AG09309 (cell line): ENCODE measurements at places on chromosomes 4 and X.

GRCh38 chr4:86160426-86160825 lies 199.4 kb downstream of the MAPK10 start:
- no peak for DNase-seq

- DNase-seq: no peak
These were observed 2.4 kb upstream of the RAB40AL start for GRCh38 chrX:102934624-102935023.

- DNase-seq: no peak
These were observed 493.0 kb upstream of the PITX2 start for GRCh38 chr4:111115881-111116280.

- no peak for DNase-seq
These were observed 38.5 kb downstream of the ELF4 start for GRCh38 chrX:130071611-130072344.

DNA sequence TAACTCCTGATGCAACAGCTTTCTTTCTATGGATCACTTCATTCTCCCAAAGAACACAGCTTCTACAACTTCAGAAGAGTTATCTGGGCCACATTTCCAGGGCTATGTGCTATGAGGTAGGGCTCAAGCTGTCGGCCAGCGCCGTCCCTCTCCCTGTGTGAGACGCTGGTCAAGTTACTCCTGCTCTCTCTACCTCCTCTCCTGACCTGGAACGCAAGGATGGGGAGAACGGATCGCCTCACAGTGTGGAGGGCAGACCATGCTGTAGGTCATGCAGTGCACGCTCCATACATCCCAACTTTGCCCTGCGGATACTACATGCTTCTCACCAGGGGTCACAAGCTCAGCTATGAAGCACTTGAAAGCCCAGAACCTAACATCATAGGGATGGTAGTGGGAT lies 42.4 kb downstream of the JAKMIP1 start:
- no peak for DNase-seq

- no peak for DNase-seq
These were observed 331.1 kb downstream of the GPAT3 start for GRCh38 chr4:83866834-83867621.

DNA sequence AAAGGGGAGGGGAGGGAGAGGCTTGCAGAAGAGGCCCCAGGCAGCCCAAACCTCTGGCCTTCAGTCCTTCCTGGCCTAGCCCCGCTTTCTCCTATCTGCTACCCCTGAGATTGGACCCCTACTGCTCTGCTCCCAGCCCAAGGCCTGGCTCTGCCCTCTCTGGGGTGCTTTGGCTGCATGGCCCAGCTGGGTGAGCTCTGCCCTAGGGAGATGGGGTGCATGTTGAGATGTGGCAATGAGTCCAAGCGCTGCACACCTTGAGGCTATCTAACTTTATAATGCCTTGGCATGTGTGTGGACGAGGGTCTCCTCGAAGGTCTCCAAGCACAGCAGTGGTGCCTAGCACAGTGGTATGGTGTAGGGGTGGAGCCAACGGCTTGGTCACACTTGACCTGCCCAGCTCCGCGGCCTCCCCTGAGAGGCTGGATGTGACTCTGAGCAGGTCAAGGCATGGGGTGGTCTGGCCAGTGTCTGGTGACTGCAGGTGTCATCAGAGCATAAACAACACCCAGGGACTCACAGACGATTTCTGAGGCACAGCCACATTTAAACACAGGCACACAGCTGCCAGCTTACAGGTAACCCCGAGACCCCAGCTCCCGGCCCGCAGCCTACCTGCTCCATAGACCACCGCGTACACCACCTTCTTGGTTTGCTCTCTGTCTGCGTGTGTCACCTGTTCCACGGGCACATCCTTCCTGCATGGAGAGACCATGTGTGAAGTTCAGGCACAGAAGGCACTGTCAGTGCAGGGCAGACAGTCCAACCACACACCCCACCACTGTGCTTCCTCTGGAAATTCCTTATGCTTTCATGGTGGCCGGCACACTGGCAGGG lies 36.3 kb downstream of the NAT8L start:
- DNase-seq: no peak

GRCh38 chr4:71609167-71609566 lies 174.7 kb downstream of the GC start:
- no peak for DNase-seq

DNA sequence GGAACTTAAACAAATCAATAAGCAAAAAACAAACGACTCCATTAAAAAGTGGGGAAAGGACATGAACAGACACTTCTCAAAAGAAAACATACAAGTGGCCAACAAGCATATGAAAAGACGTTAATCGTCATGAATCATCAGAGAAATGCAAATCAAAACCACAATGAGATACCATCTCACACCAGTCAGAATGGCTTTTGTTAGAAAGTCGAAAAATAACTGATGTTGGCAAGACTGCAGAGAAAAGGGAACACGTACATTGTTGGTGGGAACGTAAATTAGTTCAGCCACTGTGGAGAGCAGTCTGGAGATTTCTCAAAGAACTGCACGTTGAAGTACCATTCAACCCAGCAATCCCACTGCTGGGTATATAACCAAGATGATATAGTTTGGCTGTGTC lies 23.7 kb downstream of the NEUROG2 start:
- no peak for DNase-seq

DNA sequence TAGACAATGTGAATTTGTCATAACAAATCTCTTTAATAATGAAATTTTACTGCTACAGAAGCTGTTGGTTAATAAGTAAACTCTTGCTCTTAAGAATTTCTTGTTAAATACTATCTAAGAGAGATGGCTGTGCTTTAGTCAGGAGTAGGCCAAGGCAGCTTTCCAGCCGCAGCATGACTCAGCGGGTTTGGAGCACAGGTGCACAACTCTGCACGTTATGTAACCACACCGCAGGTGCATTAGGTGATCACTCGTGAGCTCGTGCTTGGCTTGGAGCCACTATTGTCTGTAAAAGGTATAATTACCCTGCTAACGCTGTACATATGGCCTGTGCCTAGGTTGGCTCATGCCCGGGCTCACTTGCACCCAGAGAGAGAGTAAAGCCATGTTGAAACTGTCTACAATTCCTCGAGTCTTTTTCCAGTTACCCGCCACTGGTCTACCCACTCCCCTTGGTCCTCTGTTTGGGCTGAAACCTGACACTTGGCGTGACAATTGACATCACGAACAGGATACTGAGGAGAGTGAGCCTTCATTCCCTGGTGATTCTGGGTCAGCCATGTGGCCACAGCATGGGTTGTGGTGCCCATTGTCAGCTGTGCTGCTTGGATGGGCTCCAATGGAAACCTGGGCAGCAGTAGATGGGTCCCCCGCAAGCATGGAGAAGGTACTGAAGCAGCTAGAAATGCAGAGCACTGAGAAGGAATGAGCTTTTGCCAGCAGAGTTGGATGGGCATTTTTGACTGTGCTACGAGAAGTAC lies 18.4 kb upstream of the ANAPC4 start:
- no peak for DNase-seq

DNA sequence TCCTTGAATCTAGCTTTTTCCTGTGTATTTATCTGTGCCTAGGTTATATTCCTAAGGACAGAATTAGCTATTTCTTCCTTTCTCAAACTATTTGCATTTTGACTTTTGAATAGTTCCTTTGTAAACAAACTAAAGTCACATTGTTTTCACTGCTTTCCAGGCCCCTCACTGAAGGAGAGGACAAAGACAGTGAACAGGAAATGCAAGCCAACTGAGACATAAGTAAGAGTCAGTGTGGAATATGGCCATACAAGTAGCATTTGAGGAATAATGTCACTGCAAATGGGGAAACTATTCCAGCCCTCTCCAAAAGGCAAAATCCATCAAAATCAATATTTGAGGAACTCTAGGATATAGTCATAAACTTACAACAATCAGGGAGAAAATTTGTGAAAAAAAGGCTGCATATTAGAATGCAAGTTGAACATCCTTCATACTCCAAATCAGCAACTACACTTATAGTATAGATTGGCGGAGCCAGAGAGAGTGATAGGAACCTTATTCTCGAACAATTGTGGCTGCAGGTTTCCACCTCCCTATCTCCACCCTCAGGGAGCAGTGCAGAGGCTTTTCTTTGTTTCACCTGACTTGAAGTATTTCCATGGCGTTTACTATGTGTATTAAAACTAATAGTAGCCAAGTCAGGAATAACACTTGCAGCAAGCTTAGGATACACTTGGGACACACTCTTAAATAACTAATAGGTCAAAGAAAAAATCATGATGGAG lies 1110.4 kb upstream of the ADGRL3 start:
- no peak for DNase-seq

- DNase-seq: no peak
These were observed 83.9 kb upstream of the CPEB2 start for GRCh38 chr4:14918336-14918735.

DNA sequence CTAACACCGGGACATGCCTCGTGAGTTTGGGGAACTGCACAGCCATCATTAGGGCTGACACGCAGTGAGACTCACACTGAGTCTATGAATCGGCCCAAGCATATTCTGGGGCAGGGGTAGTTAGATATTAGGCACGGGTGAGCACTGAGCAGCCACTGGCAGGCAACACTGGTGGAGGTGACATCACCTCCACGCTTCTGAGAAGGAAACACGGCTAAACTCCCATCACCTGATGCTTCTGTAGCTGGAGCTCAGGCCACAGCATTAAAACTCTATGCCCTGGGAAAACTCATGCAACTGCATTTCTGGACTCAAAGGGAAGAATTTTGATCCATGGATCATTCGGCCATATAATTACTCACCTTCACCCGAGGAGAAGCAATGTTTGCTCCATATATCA lies 100.8 kb upstream of the OTUD4 start:
- DNase-seq: no peak

- DNase-seq: no peak
These were observed 69.5 kb downstream of the APBB2 start for GRCh38 chr4:41144812-41145211.

DNA sequence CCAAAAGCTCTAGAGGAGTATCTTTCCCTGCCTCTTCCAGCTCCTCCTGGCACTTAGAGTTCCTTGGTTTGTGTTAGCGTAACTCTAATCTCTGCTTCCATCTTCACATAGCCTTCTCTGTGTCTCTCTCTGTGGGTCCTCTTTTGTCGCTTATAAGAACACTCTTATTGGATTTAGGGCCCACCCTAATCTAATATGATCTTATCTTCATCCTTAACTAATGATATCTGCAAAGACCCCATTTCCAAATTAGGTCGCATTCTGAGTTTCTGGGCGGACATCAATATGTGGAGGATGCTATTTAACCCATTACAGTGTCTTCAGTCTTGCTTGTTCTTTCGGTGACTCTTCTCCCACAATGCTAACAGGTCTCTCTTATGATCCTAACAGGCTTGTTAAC lies 72.3 kb downstream of the CC2D2A start:
- no peak for DNase-seq

DNA sequence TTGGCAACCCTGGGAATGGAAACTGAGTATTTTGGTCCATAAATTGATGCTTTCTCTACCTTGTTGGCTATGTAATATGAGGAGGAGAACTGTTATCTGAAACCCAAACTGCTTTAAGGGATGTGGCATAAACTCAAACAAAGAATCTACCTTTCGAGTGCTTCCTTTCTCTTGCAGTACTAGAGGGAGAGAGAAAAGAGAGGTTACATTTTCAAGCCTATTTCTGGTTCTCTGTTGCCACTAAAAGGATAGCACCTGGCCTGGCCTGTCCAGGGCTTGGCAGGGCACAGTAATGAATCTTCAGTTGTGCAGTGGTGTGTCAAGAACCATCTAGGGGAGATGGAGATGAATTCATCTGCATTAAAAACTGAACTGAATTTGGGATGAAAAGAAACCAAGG lies 308.6 kb downstream of the PTTG2 start:
- DNase-seq: no peak

GRCh38 chr4:161604516-161605300 lies 559.1 kb downstream of the FSTL5 start:
- no peak for DNase-seq

GRCh38 chrX:1591863-1592469 lies 562 bp downstream of the AKAP17A start:
- no peak for DNase-seq

GRCh38 chr4:6523251-6523650 lies 50.8 kb upstream of the PPP2R2C start:
- DNase-seq: no peak

DNA sequence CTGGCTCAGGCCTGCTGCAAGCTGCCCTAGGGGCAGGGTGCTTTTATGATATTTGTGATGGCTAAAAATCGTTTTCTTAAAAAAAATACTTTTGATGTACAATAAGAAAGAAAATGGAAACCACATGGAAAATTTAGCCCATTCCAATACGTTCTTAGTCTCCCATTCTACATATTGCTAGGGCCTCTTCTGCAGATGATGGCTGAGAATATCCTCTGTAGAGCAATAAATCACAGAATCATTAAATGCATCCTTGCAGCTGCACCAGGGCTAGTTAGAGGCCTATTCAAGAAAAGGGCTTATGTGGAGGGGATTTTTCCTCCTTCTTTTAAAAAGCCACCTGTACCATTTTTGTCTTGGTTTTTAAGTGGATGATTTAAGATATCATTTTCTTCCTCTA lies 97.6 kb upstream of the C1GALT1C1 start:
- no peak for DNase-seq

GRCh38 chrX:26581091-26581490 lies 365.1 kb downstream of the MAGEB5 start:
- DNase-seq: no peak

- DNase-seq: no peak
These were observed 22.7 kb upstream of the NAAA start for GRCh38 chr4:75963558-75963957.

GRCh38 chr4:95956094-95956493 lies 116.2 kb downstream of the PDHA2 start:
- no peak for DNase-seq

- peak; percentile 28 for DNase-seq
These were observed 715.2 kb downstream of the TRIML1 start for GRCh38 chr4:188854436-188854835.

DNA sequence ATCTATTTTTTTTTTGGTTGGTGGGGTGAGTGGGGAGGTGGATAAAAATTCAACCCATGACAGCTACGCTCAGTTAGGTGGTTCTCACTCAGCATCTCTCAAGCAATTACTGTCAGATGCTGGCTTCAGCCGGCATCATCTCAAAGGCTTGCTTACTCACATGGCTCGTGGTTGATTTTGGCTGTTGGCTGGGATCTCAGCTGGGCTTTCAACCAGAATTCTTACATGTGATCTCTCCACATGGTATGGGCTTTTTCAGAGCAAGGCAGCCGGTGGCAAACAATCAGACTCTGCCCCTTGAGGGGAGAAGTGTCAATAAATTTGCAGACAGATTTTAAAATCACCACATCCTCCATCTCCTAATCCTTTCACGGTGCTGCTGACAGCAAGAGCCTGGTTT lies 47.2 kb downstream of the SLC34A2 start:
- peak; percentile 43 for DNase-seq
